ENCODE measurements at places on chromosomes 5 and 9. TPM values are rescaled to one million over a fixed set of nuclear protein-coding genes. Genes with fewer than 3 reads are reported as not detected.

ZNG1C gene
- 53.9 TPM for total RNA-seq

PDLIM4 gene
- 27.2 TPM for total RNA-seq

FCN1 gene
- 2.5 TPM for total RNA-seq

FAM81B gene
- not detected for total RNA-seq

HOMER1 gene
- total RNA-seq, result 23.1 TPM

ZCCHC10 gene
- 21.5 TPM for total RNA-seq

TRPM6 gene
- total RNA-seq, result 3.3 TPM

TRIM41 gene
- total RNA-seq, result 13.7 TPM

CHSY3 gene
- 1.2 TPM for total RNA-seq

CBY3 gene
- total RNA-seq, result not detected

UIMC1 gene
- total RNA-seq, result 22.4 TPM

TMEM215 gene
- total RNA-seq, result not detected

SHOC1 gene
- total RNA-seq, result not detected

ADRA1B gene
- 5.0 TPM for total RNA-seq

CLTB gene
- total RNA-seq, result 87.5 TPM

CA9 gene
- 6.3 TPM for total RNA-seq

ADAMTS12 gene
- total RNA-seq, result 1.2 TPM

CDX1 gene
- total RNA-seq, result 390 TPM

PCDHB2 gene
- total RNA-seq, result 0.35 TPM

RFESD gene
- not detected for total RNA-seq

C9 gene
- total RNA-seq, result not detected

LNPEP gene
- 64.4 TPM for total RNA-seq

ADAMTS16 gene
- not detected for total RNA-seq

SPOCK1 gene
- 6.4 TPM for total RNA-seq

NEUROG1 gene
- total RNA-seq, result not detected

DBN1 gene
- total RNA-seq, result 27.8 TPM

SPATA6L gene
- 19.0 TPM for total RNA-seq

GALNT10 gene
- 59.4 TPM for total RNA-seq

CERT1 gene
- 32.2 TPM for total RNA-seq

NR5A1 gene
- total RNA-seq, result 0.18 TPM

PLAC8L1 gene
- not detected for total RNA-seq

ROPN1L gene
- total RNA-seq, result not detected

IFNA13 gene
- total RNA-seq, result not detected
